ENCODE measurements at places on chromosomes 4 and X.

DNA sequence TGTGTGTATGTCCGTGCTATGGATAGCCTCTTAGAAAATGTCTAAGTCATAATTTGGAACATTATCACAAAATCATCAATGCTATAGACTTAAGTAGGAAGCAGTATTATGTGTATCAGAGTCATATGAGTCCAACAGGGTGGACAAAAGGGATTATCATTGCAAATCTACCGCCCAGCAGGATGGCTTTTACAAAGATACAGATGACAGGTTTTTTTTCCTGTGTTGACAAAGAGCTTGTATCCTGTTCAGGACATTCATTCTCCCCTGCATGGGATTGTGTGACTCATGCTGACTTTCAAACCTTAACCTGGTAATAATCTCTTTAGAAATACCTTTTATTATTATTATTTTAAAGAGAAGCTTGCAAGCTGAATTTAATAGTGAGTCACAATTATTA is 310.3 kb upstream of the GNPDA2 start:
- no peaks in the 10 kb centered on the region for H3K4me1 ChIP-seq
- H3K36me3 ChIP-seq = no peaks in the 10 kb centered on the region
- no peak overlapping the region for H3K4me3 ChIP-seq
- no peak overlapping the region for H3K27ac ChIP-seq
- DNase-seq = no peak

GRCh38 chr4:81471588-81472280 is at the start of gene RASGEF1B:
Gene RASGEF1B (minus strand): TSS chr4:81471907. CDS start chr4:81459508, 12,399 bp downstream.
- H3K4me3 ChIP-seq = peak within 1 kb of the TSS; percentile 88
- no peaks in the 10 kb centered on the region for H3K27me3 ChIP-seq
- peaks cover 4% of the 10 kb centered on the region for H3K36me3 ChIP-seq
- H3K4me1 ChIP-seq = peaks cover 42% of the 10 kb centered on the region
- H3K27ac ChIP-seq = peak within 1 kb of the TSS; percentile 93

DNA sequence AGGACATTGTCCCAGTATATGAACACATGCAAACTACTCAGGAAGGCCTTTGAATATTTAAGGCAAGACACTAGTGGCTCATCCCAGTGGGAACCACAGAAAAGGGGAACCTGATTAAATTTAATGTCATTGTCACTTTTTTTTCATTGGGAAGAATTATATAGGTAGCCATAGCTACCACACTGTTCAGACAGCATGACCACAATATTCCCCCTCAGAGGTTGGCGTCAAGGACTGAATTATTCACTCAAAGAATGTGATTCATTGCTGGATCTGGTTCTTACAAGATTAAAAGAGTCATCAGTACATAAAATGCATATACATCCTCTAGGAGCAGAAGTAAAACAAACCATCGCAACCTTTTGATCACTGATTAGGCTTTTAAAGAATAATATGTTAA is 92.0 kb upstream of the SMARCAD1 start:
- H3K27ac ChIP-seq = no peak overlapping the region
- H3K27me3 ChIP-seq = no peaks in the 10 kb centered on the region
- no peak for DNase-seq
- no peaks in the 10 kb centered on the region for H3K36me3 ChIP-seq
- no peak overlapping the region for H3K4me3 ChIP-seq
- H3K4me1 ChIP-seq = no peaks in the 10 kb centered on the region

GRCh38 chrX:3820167-3820566 is 106.7 kb upstream of the PRKX start:
- H3K36me3 ChIP-seq = peaks cover 72% of the 10 kb centered on the region
- H3K4me1 ChIP-seq = peaks cover 30% of the 10 kb centered on the region
- H3K27ac ChIP-seq = peak overlapping the region; percentile 44
- DNase-seq = no peak

DNA sequence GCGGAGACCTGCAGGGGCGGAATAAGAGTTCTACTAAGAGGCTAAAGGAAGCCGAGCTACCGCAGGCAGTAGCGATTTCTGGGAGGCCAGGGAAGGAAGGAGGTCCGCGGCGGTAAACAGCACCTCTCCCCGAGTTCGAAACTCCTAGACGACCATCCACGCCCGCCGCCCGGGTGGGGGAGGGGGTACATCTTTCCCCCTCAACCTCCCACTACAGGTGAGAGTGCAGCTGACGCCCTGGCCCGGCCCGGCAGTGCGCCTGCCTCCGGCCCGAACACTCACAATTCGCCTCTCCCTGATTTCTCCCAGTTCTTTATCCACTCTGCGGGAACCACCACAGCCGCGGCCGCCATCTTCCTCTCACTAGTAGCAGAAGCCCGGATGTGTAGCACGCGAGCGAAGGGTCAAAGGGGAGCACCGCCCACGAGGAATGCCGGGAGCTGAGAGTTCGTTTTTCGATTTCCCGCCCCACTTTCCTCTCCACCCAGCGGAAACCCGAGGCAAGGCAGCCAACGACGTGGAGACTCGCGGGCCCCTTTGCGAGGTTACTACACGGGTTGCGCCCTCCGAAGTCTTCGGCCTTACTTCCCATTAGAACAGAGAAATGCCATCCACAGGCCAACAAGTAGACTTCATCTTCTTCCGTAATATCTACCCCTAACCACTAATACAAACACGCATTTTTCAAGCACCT is at the start of gene THOC2:
Gene THOC2, minus strand, starts transcription at position 383 of the 694 bp plus-strand sequence. Its CDS starts 30 bp downstream, at position 353.
- H3K4me3 ChIP-seq = peak within 1 kb of the TSS; percentile 93
- peaks cover 32% of the 10 kb centered on the region for H3K4me1 ChIP-seq
- peak; percentile 82 for DNase-seq
- peak within 1 kb of the TSS; percentile 94 for H3K27ac ChIP-seq
- peaks cover 31% of the 10 kb centered on the region for H3K36me3 ChIP-seq

GRCh38 chrX:70132224-70132623 is 1.0 kb upstream of the IGBP1 start:
- no peak overlapping the region for H3K4me3 ChIP-seq
- H3K36me3 ChIP-seq = peaks cover 25% of the 10 kb centered on the region
- DNase-seq = no peak
- H3K4me1 ChIP-seq = peaks cover 27% of the 10 kb centered on the region
- H3K27ac ChIP-seq = no peak overlapping the region

DNA sequence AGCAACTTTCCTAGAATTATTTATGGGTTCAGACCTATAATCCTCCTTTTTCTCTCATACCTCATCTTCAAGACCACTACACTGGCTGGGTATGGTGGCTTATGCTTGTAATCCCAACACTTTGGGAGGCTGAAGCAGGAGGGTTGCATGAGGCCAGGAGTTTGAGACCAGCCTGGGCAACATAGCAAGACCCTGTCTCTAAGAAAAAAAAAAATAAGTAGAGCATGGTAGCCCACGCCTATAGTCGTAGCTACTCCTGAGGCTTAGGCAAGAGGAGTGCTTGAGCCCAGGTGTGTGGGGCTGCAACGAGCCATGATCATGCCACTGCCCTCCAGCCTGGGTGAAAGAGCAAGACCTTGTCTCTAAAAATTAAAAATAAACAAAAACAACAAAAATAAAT is 832.4 kb downstream of the PCDH18 start:
- no peaks in the 10 kb centered on the region for H3K4me1 ChIP-seq
- H3K27me3 ChIP-seq = no peaks in the 10 kb centered on the region
- no peak overlapping the region for H3K27ac ChIP-seq
- DNase-seq = no peak
- no peak overlapping the region for H3K4me3 ChIP-seq

DNA sequence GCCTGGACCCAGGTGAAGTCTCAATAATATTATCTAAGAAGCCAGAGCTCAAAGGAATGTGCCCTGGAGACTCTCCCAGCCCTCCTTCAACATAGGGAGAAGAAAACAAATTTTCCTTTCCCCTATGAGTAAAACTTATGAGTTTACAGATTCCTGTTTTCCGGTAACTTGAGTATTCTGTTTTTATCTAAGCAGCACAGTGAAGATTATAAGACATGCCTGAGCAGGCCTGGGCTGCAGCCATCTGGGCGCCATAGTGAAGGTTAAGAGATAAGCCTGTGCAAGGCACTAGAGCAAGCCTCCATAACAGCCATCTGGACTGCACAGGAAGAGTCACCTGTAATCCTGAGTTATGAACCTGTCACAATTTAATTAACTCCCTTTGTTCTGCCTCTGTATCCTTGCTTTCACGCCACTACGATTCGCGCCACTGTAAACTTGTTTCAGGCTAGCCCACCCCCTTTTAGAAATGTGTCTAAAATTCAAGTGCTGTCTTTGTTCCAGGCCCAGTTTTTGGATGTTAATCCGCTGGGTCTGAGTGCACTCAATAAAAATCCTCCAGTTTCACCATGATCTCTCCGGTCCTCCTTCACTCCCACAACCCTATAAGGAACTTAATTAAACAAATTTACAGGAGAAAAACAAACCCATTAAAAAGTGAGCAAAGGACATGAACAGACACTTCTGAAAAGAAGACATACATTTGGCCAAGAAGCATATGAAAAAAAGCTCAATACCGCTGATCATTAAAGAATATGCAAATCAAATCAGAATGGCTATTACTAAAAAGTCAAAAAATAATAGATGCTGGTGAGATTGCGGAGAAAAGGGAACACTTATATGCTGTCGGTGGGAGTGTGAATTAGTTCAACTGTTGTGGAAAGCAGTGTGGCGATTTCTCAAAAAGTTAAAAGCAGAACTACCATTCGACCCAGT is 189.5 kb downstream of the APBB2 start:
- DNase-seq = no peak
- no peaks in the 10 kb centered on the region for H3K36me3 ChIP-seq
- H3K4me1 ChIP-seq = no peaks in the 10 kb centered on the region
- H3K4me3 ChIP-seq = no peak overlapping the region
- H3K27me3 ChIP-seq = no peaks in the 10 kb centered on the region

DNA sequence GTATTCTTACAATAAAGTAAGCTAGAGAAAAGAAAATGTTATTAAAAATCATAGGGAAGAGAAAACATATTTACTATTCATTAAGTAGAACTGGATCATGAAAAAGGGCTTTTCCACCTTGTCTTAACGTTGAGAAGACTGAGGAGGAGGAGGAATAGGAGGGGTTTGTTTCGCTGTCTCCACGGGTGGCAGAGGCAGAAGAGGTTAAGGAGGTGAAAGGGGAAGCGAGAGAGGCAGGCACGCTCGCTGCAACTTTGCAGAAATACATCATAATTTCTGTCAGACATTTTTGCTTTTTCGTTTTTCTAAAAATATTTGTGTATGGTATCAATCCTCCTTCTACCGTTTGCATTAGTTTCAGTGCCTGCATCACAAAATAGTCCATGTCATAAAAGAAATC is 2375.1 kb upstream of the AGA start:
- no peaks in the 10 kb centered on the region for H3K4me1 ChIP-seq
- H3K27ac ChIP-seq = no peak overlapping the region
- no peaks in the 10 kb centered on the region for H3K27me3 ChIP-seq

DNA sequence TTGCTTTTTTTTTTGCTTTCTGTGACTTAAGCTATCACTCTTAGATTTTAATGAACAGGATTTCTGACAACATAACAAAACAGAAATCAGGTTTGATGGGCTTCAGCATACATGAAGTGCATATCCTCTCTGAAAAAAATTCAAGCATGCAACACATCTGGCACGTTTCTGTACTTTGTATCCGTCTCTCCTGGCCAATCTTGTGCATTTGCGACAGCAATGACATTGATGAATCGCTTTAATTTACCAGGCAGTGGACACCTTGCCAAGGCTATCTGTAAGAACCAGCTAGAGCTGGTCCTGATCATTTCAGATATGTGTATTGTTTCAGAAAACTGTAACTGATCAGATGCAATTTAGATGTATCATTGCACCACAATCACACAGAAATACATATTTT is 93.3 kb downstream of the CCSER1 start:
- no peak overlapping the region for H3K27ac ChIP-seq
- H3K27me3 ChIP-seq = no peaks in the 10 kb centered on the region
- no peaks in the 10 kb centered on the region for H3K36me3 ChIP-seq
- H3K4me3 ChIP-seq = no peak overlapping the region

- H3K4me3 ChIP-seq = no peak overlapping the region
- no peaks in the 10 kb centered on the region for H3K4me1 ChIP-seq
- H3K27ac ChIP-seq = no peak overlapping the region
- no peak for DNase-seq
These were observed 938.5 kb downstream of the FSTL5 start for GRCh38 chr4:161225327-161225726.

DNA sequence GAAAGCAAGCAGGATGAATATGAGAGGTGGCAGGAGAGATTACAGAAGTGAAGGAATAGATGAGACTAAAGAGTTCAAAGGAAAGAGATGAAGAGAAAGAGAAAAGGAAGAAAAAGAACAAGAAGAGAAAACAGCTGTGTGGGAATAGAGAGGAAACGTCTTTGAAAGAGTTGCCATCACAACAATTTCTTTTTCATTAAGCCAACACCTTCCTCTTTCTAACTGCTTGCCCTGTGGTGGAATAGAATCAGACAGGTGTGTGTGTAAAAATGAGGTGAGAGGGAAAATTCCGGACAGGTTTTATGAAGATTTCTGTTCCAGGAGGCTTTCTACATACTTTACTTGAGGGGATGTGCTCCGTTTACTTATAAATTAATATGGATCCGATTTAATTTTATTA is 28.8 kb downstream of the DTHD1 start:
- no peaks in the 10 kb centered on the region for H3K27me3 ChIP-seq
- no peak overlapping the region for H3K27ac ChIP-seq
- no peaks in the 10 kb centered on the region for H3K36me3 ChIP-seq
- no peak overlapping the region for H3K4me3 ChIP-seq
- peaks cover 17% of the 10 kb centered on the region for H3K4me1 ChIP-seq
- no peak for DNase-seq

DNA sequence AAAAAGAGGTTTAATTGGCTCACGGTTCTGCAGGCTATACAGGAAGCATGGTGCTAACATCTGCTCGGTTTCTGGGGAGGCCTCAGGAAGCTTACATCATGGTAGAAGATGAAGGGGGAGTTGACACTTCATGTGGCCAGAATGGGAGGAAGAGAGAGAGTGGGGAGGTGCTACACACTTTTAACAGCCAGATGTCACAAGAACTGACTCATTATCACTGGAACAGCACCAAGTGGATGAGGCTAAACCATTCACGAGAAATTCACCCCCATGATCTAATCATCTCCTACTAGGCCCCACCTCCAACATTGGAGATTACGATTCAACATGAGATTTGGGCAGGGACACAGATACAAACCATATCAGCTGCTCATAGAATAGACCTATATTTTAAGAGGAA is 255.8 kb downstream of the OPHN1 start:
- H3K4me1 ChIP-seq = peaks cover 18% of the 10 kb centered on the region
- H3K27ac ChIP-seq = no peak overlapping the region
- no peaks in the 10 kb centered on the region for H3K36me3 ChIP-seq
- peaks cover 30% of the 10 kb centered on the region for H3K27me3 ChIP-seq
- H3K4me3 ChIP-seq = no peak overlapping the region
- DNase-seq = no peak

Data from activated T-cell treated with anti-CD3 and anti-CD28 coated beads, Interleukin-2, amount 50 U/mL, for 24 hours (primary cell).